ENCODE measurements at places on chromosomes 7 and 10.
A peak's percentile ranks its signal among the peaks of the same experiment; 100 is the strongest.

DNA sequence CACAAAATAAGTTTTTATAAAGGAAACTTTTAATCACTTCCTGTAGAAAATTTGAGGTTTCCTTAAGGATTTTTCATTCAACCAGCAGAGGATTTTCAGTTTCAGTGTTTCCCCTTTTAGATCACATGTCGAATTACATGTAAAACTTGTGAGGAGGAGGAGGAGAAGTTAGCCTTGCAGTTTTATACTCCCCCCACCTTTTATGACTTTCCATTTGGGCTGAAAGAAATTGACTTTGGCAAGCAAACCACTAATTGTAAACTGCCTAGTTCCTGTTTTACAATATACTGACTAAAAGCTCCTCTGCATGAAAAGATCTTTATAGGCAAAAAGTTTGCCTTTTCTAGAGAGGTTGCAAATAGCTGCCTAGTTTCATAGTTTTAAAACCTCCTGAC is 3.0 kb downstream of the BAMBI start:
- peak; percentile 95 for DNase-seq

- DNase-seq: peak; percentile 72
Observed at GRCh38 chr10:48608279-48608681, 3.4 kb upstream of the ARHGAP22 start.

- DNase-seq: no peak
Observed at GRCh38 chr7:30932562-30932961, 20.9 kb downstream of the AQP1 start.

DNA sequence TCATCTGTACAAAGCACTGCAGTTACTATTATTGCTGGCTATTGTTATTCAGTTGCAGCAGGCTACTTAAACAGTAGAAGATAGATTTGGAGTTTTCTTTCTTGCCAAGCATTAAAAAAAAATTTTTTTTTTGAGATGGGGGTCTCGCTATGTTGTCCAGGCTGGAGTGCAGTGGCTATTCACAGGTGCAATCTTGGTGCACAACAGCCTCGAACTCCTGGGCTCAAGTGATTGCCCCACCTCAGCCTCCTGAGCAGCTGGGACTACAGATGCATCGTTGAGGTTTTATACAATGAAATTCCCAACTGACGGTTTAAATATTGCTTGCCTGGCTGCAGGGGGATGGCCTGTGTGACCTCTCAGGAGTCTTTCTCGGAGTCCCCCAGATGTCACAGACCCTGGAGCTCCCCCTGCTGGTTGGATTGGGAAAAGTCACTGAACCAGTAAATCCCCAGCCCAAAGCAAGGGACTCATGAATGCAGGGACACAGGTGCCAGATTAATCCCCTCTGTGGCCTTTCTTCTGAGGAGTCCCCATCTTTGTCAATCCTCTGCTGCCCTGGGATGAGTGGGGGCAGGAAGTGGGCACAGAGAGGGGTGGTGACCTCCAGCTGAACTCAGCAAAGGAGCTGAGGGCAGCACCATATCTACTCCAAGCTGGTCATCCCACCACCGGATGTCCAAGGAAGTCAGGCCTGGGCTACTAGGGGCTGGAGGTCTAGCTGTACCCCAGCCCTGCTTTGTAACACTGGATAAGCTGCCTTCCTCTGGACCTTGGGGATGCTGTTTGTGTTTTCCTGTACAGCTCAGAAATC is 149.6 kb downstream of the C10orf105 start:
- DNase-seq: peak; percentile 73

DNA sequence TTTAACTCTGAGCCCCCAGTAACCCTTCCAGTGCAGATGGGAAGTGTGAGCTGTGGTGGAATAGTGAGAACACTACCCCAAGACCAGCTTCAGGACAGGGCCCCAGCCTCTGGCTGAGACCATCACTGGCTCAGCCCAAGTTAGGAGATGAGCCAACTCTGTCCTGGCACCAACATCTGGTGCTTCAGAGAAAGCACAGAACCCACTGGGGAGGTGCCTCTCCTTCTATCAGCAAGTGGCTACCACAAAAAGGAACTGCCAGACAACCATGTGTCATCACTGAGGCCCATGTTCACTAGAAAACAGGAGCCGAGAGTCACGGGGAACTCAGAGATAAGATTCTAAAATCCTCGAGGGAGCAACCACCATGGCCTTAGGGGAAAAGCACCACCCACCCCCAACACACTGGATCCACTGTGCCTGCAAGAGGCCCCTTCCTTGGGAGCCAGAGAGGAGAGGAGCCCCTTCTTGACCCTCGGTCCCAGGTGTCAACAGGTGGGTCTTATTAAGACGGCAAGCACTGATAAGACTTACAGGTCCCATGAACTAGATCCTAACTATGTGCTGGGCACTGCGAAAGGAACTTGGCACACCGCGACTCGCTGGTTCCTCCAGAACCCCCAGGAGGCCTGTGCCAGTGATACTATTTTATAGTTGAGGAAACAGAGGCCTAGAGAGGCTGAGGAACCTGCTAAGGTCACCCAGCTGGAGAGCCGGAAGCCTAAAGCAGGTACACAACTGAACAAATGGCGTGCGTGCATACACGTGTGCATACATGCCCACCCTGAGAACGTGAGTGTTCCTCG is 102.7 kb downstream of the FAM53B start:
- peak; percentile 85 for DNase-seq

Data from KBM-7 (cell line).